Fibroblast of skin of right biceps (primary cell): ENCODE measurements at places on chromosomes 4 and X.

GRCh38 chr4:108043526-108043925 is 53.8 kb downstream of the HADH start:
- no peak for DNase-seq

GRCh38 chr4:176565049-176565448 is 227.7 kb downstream of the VEGFC start:
- no peak for DNase-seq

GRCh38 chr4:40055511-40055862 is 1.2 kb upstream of the N4BP2 start:
- peak; percentile 64 for DNase-seq

GRCh38 chr4:180336494-180337090 is 1906.6 kb upstream of the TENM3 start:
- no peak for DNase-seq

DNA sequence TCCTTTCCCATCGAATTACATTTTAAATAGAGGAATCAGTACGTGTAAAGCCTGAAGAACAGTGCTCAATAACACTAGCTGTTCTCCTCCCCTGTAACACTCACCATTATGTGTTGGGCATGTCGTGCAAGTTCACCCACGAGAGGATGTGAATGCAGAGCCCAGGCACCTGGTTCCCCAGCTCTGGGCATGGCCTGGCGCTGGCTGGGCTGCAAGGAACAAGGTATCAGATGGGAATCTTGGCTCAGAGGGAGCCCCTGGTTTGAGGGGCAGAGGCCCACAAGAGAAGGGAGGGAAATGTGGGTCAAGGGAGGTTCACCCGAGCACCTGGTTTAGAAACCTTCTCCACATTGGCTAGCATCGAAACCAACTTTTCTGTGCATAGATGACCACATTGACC is 41.7 kb upstream of the MTM1 start:
- DNase-seq, result no peak

DNA sequence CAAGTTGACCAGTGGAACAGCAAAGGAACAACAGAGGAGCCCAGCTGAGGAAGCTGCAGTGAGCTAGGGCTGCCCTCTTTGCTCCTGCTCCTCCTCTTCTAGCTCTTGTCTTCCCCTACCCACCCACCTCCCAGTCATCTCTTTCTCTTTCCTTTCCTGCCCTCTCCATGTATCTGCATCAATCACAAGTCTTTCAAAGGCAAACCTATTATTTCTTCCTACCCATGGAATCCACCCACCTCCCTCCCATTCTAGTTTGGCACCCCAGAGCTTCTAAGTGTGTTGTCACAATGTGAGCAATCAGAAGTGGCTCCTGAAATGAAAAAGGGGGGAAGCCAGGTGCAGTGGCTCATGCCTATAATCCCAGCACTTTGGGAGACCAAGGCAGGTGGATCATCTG is 69.3 kb downstream of the TSC22D3 start:
- no peak for DNase-seq

DNA sequence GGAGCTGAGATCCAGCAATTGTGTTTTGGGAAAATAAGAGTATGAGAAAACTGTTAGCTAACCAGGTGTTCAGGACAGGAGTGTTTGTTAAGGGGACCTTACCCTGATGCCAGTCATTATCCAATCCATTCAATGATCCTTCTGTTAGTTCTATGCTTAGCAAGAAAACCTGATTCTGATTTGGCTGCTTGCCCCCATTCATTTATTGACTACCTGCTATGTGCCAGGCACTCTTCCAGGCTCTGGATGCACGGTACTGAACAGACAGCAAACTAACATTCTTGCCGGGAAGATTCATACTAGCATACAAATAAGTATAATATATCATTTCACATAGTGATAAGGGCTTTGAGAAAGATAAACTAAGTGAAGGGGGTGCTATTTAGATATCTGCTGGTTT is 1.0 kb upstream of the MECP2 start:
- DNase-seq, result no peak

DNA sequence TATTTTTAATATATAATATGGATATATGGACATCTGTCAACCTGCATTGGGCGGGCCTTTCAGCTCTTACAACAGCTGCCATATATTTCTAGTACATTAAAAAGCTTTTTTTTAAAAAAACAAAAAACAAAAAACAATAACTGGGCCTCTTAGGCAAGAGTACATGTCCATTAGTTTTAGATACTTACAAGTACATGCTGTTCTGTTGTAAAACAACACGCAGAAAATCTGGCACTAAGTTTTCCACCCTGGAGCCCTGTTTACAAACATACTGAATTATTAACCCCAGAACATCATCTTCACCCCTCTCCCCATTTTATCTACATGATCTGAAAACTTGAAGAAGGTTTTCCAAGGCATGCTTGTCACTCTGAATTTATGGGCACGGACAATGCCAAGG is 29.8 kb downstream of the RAI2 start:
- no peak for DNase-seq

DNA sequence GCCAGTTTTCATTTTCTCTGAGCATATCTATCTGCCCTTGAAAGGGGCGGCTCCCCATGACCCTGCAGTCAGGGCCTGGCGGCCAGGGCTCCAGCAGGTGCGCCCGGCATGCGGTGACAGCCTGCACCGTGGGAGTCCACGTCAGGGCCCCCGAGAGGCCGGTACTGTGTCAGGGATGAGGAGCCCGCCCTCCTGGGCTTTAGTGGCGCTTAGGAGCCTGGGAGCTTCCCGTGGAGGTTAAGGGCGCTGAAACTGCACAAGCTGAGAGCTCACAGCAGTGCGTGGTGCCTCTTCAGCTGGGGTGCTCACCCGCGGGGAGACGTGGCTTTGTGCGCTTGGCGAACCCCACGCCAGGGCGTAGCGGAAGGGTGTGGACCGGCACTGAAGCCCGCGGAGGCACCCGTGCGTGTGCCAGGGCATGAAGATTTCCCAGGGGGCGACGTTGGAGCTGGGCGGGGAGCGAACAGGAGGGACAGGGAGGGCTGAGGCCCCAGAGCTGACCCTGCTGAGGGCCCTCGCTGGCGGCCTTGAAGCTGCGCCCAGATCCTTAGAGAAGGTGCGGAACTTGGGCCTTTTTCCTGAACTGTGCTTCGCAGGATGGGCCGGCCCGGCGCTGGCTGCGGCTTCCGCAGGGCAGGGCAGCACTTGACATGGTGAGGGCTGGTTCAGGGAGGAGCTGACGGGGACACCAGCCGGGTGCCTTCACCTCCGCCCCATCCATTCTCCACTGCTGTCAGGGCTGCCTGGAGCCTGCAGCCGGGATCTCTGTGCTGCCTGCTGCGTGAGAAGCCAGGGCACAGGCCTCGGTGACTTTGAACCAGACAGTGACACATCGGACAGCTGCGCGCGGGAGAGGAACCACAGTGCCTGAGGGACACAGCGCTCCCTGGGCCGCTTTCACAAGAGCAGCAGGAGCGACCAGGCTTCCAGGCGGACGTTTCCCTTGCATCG is 32.9 kb downstream of the HTT-AS start:
- peak; percentile 58 for DNase-seq

- DNase-seq, result peak; percentile 35
Observed at GRCh38 chr4:156939139-156939538, 32.5 kb downstream of the PDGFC start.

DNA sequence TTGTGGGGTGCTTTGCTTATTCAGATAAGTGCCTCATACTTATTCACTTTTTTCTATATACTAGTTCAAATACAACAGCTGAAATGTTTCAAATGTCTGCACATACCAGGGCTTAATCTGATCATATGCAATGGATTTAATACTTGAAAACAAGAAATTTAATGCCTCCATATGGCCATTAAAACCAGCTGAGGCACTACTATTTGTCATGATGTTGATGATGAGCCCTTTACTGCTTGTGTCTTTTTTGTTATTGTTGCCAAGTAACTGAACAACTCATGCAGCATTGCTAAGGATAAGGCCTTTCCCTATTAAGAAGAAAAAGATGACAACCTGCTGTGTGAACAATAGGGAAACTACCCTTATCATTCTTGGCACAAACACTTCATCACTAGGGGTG is 52.5 kb downstream of the MAGEB10 start:
- peak; percentile 0 for DNase-seq

DNA sequence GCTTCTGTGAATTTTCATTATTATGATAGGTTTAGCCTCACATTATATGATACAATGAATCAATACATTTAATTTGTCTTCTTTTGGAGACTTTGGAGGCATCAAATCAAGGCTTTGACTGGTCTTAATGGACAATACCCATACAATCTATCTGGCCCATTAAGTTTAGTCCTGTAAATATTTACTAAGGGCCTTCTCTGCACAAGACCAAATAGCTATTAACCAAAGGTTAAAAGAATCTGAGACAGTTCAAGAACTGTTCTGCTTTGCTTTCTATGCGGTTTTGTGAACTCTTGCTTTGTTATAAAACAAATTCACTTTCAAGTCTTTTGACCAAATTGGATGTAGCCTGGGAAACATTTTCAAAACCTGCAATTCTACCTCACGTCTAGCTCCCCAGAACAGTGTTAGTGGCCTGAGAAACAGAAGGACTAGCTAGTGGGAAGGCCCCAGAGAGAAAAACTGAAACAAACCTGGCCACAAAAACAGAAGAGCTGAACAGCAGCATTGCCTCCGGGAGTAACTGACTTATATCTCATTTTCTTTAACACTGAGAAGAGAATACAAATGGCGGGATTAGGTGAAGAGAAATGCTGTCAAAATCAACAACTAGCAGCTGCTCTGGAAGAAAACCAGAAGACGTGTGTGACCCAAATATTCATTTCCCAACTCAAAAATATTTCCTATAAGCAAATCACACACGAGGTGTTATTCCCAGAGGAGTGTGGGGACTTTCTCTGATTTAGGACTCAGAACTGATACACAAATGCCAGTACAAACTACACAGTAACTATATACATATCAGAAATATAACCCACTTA is 548 bp downstream of the TLR1 start:
- no peak for DNase-seq

- DNase-seq, result no peak
Observed at GRCh38 chr4:24930151-24930550, 17.3 kb upstream of the CCDC149 start.

DNA sequence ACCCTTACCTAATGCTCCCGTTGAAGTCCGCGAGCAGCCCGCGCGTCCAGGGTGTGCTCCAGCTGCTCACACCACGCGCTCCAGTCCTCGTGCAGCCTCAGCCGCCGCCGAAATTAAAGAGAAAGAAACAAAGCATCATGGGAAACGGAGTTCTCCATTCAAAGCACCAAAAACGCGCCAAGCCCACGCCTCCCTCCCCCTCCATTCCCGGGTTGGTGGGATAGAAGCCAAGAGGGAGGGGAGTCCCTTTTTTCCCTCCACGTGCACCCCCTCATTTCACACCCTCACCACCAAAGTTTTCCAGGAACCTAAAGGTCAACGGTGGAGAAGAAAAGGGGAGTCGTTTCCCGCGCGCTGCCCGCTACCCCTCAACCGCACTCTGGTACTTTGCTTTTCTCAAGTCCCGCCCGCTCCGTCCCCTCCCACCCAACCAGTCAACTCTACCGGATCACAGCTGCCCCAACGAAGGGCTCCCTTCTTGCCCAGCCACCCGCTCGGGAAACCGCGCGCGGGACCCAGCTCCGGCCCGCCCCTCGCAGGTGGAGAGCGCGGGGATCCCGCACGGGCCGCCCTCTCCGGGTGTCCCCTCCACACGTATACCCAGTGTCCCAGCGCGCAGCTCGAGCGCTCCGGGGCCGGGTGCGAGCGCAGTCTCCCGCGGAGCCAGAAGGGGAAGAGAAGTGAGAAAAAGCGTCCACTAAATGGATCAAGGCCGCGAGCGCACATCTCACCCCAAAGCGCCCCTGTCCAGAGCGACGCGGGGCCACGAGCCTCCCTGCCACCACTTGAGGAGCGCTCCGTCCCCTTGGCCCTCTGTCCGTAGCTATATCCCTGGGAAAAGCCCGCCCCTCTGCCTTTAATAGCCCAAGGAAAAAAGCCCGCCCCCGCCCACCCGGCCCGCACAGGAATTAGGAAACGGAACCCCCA is 65.1 kb upstream of the CCDC160 start:
- peak; percentile 13 for DNase-seq

- DNase-seq, result no peak
Observed at GRCh38 chr4:114807357-114807756, 208.8 kb downstream of the UGT8 start.

GRCh38 chr4:98496152-98496845 is 162.1 kb downstream of the TSPAN5 start:
- DNase-seq, result no peak

DNA sequence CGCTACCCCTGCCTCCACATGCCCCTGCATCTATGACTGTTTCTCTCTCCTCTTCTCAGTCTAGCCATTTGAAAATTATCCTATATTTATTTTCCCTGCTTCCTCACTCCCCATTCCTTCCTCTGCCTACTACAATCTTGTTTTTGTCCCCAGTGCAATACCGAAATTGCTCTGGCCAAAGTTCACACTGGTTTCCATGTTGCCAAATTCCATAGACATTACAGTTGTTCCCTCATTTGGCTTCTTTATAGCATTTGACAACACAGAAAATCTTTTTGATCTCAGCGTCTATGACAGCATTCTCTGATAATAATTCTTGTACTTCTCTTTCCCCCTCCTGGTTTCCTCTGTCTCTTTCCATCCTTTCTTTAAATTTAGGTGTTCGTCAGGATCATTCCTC is 99.4 kb downstream of the GPR82 start:
- no peak for DNase-seq

- peak; percentile 48 for DNase-seq
Observed at GRCh38 chr4:69731241-69731640, 29.2 kb downstream of the SULT1B1 start.

GRCh38 chr4:54318904-54319303 is 89.8 kb downstream of the PDGFRA start:
- peak; percentile 41 for DNase-seq

DNA sequence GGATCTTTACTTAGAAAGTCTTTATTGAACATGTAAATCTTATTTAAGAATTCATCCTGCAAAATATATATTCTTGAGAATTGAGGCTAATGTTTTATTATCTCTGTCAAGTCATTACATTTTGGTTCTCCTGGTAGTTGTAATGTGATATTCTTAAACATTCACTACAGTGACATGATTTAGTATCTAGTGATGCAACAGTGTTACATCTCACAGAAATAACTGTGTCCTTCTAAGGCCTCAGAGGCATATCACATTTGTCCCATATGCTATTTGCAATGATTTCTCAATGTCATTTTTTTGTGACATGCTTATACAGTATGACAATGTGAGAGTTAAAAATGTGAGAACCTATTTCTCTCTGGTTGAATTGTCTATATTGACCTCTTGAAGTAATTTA is 34.1 kb downstream of the PRRG1 start:
- DNase-seq, result peak; percentile 10

- DNase-seq, result peak; percentile 29
Observed at GRCh38 chrX:68732906-68733493, 85.5 kb downstream of the STARD8 start.

DNA sequence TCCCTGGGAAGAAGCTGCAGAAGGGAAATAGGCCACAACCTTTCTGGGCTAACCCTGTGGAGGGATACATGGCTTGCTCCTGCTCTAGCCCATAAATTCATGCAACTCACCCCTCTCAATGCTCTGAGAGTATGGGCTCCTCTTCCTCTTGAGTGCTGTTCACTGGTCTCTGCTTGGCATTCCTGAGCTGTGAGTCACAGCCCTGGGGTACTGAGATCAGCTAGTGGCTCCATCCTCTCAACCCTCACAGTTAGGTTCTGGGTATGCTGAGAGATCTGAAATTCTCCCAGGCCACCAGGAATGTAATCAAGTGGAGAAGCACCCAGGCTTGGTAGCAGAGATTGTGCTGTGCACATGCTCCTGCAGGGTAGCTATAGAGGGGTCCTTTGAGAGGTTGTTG is 60.6 kb upstream of the SPANXN2 start:
- peak; percentile 30 for DNase-seq
